PC-3 (cell line): ENCODE measurements at places on chromosomes 11 and 22.

- peak; percentile 72 for DNase-seq
Observed at GRCh38 chr11:129702410-129703398, 112.9 kb upstream of the TMEM45B start.

DNA sequence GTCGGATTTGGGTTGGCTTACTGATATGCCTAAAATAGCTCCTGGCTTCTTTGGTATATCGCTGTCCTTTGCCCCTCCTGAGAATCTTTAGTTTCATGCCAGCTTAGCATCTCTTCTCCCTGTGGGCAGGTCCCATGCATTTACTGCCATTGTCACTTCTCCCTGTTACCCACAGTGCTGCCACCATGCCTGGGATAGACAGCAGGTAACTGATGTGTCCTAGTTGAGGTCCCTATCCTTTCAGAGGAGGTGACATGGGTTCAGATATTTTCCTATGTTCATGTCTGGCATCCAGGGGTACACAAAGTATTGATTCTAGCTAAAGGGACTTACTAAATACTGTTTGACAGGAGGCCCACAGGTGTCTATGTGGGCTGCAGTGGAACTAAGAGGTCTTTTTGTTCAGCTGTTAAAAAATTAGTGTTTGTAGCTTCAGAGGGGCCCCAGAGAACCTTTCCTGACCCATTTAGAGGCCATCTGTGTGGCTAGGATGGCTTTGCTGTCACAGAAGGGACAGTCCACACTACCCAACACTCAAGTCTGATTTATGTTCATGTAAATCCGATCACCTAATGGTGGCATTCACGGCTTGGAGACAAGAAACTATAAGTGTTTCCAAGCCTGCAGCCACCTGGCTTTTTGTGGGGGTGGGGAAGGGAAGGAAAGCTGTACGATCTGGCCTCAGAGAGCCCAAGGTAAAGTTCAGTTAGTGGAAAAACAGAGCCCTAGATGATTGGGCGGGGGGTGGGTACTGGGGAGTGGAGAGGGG lies 8.5 kb downstream of the TIMP3 start:
- DNase-seq, result no peak

DNA sequence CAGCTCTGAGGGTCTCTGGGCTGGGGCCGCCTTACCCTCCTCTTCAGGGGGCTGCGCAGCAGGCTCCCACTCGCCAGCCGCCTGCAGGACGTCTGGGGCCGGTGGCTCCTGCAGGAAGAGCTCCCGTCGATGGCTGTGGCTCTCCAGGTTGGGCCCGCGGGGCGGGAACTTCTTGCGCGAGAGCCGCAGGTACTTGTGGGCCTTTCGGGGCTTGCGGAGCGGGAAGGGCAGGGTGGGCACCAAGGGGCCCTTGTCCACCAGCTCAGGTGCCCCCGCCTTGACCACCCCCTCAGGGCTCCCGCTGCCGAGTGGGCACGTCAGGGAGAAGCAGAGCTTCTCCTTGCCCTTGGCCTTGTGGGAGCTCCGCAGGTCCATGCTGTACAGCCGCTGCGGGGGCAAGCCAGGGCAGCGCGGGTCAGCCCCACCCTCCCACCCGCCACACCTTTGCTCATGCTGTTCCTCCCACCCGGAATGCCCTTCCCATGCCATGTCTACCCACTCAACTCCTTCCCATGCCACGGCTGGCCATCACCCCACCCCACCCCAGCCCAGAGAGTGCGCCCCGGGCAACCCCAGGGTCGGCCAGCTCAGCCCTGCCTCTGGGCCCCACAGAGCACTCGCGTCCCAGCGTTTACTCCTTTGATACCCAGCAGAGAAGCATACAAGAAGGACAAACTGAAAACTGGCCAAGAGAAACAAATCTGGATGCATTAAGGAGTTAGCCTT lies 18.0 kb downstream of the CBX7 start:
- DNase-seq, result no peak

GRCh38 chr11:116037861-116038260 lies 533.6 kb upstream of the CADM1 start:
- DNase-seq, result no peak

DNA sequence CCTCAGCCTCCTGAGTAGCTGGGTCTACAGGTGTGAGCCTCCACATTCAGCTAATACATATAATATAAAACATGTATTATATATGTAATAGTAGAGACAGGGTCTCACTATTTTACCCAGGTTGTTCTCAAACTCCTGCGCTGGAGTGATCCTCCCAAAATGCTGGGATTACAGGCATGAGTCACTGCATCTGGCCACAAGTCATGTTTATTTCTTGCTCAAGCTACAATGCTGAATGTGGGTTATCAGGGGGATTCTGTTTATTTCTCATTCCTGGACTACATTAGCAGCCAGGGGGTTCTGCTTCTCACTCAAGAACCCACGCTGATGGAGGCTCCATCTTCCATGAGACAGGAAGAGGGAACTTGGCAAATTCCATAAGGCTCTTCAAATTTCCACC lies 24.8 kb downstream of the FOLR3 start:
- no peak for DNase-seq

DNA sequence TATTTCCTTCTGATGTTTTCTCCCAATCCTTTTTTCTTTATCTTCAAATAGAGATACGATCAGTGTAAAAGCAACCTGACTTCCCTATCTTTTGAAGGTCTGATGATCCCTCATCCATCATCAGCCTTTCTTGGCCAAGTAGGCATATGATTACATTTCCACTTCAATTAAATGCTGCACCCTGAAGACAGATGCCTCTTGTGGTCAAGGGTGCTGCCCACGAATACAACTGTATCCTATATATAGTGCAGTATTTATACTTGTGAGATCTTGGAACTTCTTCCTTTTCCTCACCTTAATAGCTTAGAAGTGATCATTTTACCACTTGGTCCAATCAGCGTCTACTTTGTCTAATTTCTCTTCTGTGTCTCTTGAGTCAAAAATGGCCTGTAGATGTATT lies 9.3 kb upstream of the ZNRF3 start:
- no peak for DNase-seq

- DNase-seq, result no peak
Observed at GRCh38 chr22:46578824-46579561, 41.2 kb upstream of the GRAMD4 start.

GRCh38 chr11:83371489-83371888 lies 85.3 kb upstream of the CCDC90B start:
- DNase-seq, result no peak

GRCh38 chr11:43418197-43418596 lies 59.5 kb downstream of the TTC17 start:
- DNase-seq, result no peak

DNA sequence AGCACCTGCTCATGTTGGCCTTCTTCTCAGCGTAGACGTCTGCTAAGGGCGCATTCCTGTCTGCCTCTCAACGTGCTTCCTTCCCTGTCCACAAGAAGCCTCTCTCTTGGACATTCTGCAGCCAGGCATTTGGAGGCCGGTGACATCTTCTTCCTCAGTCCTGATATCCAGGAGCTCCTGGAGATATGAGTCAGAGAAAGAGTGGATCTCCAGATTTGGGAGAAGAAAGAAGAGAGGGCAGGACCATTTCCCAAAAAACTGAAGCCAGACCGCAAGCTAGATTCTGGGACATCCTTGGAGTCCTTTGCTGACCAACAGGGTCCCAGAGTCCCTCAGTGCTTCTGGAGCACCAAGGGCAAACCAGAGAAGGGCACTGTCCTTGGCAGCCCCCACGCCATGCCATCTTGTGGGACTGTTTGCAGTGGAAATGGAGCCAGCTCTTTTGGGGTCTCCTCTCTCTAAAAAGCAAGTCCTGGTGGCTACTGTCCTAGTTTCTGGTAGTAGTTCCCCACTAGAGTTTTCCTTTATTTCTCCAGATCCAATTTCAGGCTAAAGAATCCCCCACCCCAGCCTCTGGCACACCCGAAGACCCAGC lies 36.1 kb upstream of the SYT13 start:
- DNase-seq, result no peak

- DNase-seq, result no peak
Observed at GRCh38 chr11:17613428-17613962, 66.4 kb downstream of the OTOG start.

DNA sequence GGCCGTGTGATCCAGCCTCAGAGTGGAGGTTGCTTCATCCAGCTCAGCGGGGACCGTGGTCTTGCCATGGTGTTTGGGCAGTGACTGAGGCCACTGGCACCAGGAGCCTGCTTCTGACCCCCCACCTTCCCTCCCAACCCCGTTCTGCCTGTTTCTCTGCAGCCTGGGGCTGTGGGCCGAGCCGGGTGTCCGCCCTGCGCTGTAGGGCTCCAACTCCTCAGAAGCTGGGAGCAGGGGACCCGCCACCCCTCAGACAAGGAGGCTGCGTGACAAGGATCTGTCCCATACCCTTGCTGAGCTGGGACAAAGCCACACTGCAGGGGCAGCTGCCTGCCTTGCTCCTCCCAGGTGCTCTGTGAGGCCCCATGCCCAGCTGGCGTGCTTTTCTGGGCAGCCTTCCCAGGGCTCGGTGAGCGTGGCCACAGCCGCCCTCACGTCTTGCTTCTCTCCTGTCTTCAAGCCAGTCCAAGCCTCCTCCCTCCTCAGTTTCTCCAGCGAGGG lies 11.7 kb upstream of the ARFGAP3 start:
- no peak for DNase-seq

- DNase-seq, result no peak
Observed at GRCh38 chr22:39176714-39177455, 24.4 kb upstream of the CBX7 start.

GRCh38 chr11:34359548-34359891 lies 1.7 kb upstream of the ABTB2 start:
- DNase-seq, result no peak

DNA sequence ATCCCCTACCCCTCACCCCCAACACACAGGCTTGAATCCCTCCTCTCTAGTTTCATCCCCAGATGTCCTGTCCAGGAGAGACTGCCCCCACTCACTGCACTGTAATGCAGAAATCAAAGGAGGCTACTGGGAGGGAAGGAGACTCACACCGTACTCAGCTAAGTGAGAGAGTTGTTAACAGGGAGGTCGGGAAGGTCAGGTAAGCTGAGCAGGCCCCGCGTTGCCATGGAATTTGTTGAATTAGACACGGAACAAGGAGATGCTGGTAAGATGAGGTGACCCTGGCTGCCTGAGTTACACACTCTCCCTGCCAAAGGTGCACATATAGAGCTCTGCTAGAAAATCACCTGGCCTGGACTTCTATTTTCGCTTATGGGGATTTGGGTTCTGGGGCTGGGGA lies 197.9 kb downstream of the NXPE2 start:
- no peak for DNase-seq

DNA sequence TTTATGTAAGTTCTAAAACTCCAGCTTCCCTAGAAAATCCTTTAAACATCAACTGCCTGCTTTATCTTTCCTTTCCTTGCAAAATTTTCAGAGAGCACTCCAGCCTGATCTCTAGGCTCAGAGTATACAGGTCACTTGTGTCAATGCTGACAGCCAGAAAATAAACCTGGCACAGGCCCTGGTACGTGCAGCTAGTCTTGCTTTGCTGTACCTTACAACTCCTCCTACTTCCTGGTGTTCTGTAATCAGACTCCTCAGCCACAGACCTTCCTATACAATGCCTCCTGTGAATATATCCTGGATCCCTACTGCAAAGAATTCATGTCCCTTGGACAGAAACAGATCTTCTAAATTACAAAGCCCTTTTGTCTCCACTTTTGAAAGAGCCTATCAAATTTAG lies 24.2 kb upstream of the TMEM123 start:
- DNase-seq, result peak; percentile 81

- no peak for DNase-seq
Observed at GRCh38 chr22:34198976-34199375, 278.7 kb upstream of the LARGE1 start.

DNA sequence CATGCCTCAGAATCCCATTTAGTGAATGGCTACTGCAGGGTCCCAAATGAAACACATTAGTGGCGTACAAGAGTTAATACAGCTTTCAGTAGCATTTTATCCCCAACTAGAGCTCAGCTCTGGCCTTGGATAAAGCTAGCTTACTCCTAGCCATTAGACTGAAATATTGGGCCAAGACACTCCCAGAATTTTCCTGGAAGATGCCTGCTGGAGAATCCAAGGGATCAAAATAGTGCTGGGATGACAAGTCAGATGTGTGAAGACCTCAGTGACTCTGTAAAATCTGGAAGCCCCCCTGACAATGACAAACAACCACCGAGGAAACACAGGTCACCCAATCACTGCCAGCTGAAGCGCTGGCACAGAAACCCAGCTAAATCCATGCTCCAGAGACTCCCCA lies 303.1 kb upstream of the SORL1-AS1 start:
- no peak for DNase-seq

DNA sequence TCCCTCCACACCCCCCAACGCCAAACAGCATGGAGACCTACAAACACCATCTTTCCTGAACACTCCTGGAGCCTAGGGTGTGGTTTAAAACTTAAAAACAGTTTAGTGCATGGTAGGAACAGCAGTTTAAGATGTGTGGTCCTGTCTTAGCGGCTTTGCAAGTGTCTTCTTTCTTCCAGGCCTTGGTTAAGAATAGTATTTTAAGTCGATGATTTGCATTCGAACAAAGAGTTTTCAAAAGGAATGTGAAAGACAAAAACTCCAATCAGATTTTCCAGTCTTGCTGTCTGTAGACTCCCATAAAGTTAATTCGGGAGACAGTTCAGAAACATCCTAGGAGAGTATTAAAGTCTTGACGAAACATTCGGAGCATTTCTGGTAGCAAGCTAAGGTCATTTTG lies 3.7 kb downstream of the FGF4 start:
- no peak for DNase-seq

DNA sequence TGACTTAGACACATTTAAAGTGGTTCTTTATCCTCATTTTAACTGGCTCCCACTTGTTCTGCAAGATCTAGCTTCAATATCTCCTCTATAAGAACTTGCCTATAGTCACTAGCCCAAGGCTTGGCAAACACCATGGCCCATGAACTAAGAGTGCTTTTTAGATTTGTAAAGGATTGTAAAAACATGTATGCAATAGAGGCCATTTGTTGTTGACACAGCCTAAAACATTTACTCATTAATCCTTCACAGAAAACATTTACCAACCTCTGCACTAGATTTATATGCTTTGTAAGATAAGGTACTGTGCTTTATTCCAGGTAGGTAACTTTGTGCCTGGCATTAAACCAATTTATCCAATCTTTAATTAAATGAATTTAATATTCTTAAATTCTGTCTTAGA lies 5.5 kb downstream of the HYLS1 start:
- DNase-seq, result peak; percentile 53

DNA sequence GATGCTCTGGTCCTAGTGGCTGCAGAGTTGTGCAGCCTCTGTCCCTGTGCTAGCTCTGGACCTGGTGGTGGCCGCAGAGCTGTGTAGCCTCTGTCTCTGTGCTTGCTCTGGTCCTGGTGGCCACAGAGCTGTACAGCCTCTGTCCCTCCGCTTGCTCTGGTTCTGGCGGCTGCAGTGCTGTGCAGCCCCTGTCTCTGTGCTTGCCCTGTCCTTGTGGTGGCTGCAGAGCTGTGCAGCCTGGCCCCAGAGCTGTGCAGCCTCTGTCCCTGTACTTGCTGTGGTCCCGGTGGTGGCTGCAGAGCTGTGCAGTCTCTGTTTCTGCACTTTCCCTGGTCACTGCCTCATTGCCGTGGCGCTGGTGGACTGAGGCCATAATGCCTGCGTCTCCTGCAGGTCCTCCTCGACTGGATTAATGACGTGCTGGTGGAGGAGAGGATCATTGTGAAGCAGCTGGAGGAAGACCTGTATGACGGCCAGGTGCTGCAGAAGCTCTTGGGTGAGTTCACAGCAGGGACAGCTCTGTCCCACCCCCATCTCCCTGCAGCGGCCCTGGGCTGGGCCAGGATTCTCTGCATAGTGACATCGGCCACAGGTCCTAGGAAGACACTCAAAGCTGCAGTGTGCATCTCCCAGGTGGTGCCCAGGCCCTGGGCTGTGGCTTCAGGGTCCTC lies 61.9 kb upstream of the PARVG start:
- DNase-seq, result no peak
